Stimulated activated CD8-positive, alpha-beta memory T cell treated with anti-CD3 and anti-CD28 coated beads, Interleukin-15, amount 100 ng/mL, for 24 hours (primary cell): ENCODE measurements at places on chromosomes 1 and 21.

DNA sequence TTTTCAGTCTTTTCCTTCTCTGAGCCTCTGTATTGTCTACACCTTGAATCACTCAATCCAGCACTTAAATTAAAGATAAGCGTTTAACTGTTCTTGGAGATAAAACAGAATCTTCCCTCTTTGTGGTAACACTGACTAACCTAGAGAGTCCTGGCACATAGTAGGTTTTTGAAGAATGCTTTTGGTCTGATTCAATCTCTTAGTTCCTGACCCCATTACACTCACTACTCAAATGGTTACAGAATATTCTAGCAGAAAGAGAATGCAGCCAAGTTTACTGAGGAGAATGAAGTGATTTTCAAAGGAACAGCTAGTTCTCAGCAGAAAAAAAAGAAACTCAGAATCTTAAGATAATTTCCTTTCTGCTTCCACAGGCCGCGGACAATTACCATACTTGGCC is 309.2 kb upstream of the PRMT6 start:
- no peak for DNase-seq

DNA sequence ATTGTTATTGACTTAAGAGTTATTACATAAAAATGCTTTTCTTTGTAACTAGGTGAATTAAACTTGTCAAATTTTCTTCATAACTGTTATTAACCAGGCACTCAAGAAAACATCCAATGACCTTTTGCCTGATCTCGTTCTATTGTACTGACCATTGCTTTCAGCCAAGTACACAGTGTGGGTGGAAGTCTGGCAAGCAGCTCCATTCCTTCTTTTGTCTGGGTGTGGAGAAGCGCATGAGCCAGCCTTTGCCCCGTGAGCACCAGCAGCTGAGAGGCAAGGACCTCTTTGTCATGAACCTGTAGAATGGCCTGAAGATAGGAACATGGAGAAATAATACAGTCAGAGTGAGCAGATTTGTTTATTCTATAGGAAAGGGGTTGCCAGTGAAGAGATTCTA is 57.5 kb downstream of the IARS2 start:
- no peak for DNase-seq

- no peak for DNase-seq
Measured at GRCh38 chr1:156073110-156073687, 9.1 kb downstream of the MEX3A start.

- DNase-seq: no peak
Measured at GRCh38 chr1:30299393-30299792, 424.0 kb downstream of the MATN1 start.

- DNase-seq: no peak
Measured at GRCh38 chr1:96962751-96963211, 241.2 kb downstream of the PTBP2 start.

DNA sequence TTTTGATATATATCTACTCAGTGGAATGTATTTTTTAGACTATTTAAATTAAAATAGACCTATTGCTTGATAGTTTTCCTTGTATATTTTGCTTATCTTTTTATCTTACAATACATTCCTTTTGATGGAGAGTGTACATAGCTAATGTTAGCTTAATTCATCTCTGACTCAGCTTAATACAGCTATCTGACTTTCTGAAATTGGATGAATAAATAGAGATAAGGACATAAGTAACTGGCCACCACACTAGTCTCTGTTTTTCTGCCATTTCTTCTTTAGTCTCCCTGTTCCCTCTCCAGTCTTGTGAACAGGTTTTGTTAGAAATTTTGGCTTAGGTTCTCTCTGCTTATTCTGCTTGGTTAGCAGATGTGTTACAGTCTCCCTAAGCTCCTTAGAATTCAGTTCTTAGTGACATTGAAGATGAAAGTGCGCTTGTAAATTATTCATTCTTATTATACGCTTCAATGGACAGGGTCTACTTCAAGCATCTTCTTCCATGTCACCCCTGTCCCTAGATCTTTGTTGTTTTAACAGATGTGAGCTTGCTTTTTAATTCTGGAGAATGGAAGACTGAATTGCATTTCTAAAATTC is 59.6 kb downstream of the XPR1 start:
- no peak for DNase-seq

DNA sequence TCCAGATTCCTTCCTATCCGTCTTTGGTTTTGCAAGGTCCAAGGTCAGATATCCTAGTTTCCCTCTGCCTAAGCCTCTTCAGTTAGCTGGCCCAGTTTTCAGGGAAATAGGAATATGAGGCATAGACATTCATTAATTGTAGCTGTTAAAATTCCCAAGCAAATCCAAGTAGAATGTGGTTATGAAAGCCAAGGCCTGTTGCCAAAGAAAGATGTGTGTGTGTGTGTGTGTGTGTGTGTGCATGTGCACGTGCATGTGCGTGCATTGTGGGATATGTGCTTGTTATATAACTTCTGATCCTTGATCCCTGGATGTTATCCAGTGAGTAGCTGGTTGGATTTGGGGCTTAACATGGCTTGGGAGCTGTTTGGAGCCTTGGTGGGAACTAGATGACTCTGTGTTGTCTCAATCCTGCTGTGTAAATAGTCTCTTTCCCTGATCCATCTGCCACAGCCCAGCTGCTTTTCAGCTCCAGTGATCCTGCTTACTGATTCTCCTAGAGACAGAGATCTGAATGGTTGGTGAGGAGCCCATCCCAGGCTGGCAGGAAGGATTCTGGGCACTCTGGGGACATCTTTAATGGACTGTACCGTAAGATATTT is 70.6 kb upstream of the GCLM start:
- DNase-seq: no peak
